Stimulated activated CD8-positive, alpha-beta memory T cell treated with anti-CD3 and anti-CD28 coated beads, Interleukin-15, amount 100 ng/mL, for 24 hours (primary cell): ENCODE measurements at places on chromosomes 13 and 19.

DNA sequence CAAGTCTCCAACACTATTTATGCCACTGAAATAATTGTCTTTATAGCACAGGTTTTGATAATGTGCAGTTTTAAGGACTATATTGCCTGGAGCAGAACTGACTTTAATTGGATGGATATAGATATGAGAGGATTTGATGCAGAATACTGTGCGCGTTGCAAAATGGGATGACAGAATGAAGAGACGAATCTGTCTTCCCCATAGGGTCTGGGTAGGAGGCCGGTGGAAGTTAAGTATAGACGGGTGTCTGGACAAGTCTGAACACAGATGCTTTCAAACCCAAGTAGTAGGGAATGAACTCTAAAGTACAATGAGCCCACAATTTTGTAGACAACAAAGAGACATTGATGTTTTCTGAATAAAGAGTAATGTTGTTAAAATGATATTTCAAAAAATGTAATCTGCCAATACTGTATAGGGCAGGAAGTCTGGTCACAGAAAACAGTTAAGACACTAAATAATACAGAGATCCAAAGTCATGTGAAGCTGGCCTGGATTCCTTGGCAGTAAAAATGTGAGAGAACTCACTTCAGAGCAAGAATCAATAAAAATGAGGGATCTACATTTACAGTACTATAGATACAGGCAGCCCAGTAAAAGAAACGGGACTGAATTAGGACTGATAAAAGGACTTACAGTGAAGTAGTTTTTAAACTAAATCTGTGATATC lies 125.5 kb downstream of the ENOX1 start:
- no peak for DNase-seq

DNA sequence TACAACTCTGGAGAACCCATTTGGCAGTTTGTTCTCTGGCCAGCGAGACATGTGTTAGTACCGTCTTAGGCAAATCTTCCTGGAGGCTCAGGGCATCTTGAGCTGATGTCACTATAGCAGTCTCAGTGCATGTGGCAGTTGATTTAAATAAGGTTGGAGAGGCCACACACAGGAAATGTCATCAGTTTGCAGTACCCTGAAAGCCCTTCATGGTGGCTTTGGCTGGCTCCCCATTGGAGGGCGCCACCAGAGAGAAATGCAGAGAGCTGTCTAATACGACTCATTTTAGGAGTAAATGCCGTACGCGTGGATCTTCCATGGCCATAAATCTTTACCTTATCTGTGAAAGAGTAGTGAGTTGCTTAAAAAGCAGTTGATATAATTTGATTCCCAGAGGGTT lies 163.1 kb downstream of the STK24 start:
- no peak for DNase-seq

GRCh38 chr19:46365561-46365960 lies 18.7 kb downstream of the PPP5C start:
- DNase-seq, result no peak

DNA sequence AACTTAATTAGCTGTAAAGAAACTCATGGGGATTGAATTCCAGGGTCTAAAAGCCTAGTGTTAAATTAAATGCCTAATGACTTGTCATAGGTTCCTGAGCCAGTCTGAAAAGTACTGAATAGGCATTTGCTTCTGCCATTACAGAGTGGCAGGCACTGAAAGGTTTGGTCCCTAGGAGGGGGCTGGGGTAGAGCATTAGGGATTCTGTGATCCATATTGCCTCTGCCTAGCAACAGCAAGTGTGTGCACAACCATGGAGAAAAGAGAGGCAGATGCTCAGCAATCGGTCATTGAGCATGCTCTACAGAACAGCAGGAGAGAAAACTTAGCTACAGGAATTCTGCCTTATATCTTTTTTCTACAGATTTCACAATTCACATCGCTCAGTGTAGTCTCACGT lies 133.5 kb downstream of the TRPC4 start:
- DNase-seq, result no peak

DNA sequence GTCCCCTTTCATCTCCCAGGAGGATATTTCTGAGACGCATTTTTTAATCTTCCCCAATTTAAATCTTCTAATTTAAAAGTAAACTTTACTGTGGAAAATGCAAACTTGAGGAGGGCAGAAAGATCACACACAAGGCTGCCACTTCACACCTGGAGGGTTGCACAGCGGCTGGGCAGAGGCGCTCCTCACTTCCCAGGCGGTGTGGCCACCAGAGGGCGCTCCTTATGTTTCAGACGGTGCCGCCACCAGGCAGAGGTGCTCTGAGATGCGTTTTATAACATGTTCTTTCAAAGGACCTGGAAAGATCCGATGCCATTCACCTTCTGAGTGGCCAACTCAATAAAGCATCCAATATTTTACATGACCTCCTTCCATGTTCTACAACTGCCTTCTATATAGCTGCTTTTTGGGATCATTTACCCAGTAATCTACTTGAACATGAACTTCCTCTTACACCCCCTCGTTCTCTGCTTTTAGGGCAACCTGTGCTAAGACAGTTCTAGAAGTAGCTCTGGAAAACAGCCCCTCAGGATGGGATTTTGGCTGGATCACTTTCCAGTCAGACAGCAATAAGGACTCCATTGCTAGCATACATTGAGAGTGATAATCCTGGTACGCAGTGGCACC lies 14.8 kb upstream of the MTUS2 start:
- peak; percentile 6 for DNase-seq

- no peak for DNase-seq
Observed at GRCh38 chr13:80359778-80360452, 19.0 kb upstream of the SPRY2 start.

- DNase-seq, result no peak
Observed at GRCh38 chr19:34499155-34499834, 17.7 kb downstream of the WTIP start.

DNA sequence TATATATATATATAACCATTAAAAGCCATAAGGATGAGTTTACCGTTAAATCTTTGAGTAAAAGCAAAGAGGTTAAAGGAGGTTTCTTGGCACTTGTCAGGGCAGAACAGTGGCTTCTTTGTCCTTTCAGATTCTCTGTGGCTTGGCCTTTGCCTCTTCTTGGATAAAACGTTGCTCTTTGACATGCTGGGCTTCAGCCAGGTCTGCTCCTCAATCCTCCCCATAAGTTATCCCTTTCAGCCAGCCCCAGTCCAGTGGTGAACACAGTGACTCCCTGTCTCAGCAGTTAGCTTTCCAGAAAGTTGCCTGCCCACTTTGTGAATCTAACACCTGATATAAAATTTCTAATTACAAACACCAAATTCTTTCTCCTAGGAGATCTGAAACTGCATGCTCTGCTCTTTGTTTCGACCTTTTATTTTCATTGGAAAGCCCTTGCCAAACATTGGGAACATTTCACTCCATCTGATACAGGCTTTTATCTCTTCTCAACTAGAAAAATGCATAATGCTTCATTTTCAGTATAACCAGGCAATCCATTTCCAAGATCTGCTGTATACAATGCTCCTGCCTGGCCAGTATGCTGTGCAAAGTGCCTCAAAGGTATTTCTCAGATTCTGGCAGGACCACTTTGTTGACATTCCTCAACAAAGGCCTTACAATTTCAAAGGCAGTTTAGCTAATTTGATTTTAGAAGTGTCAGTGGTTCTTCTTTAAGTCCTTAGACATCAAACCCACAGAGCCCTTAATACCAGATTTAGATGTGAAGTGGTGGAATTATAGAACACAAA lies 16.2 kb upstream of the MED4 start:
- no peak for DNase-seq

DNA sequence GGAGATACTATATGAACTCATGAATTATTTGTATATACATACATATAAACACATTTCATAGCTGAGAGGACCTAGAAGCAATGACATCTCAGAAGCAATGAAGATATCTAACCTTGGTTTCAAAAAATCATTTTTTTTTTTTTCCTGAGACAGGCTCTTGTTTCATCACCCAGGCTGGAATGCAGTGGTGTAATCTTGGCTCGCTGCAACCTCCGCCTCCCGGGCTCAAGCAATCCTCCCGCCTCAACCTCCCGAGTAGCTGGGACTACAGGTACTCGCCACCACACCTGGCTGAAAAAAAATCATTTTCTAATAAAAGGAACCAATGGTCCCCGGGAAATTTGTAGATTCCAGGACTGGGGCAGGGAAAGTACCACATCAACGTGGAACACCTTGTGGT lies 4.0 kb downstream of the ZNF565 start:
- no peak for DNase-seq

GRCh38 chr19:28492201-28492600 lies 720.8 kb downstream of the UQCRFS1 start:
- no peak for DNase-seq

DNA sequence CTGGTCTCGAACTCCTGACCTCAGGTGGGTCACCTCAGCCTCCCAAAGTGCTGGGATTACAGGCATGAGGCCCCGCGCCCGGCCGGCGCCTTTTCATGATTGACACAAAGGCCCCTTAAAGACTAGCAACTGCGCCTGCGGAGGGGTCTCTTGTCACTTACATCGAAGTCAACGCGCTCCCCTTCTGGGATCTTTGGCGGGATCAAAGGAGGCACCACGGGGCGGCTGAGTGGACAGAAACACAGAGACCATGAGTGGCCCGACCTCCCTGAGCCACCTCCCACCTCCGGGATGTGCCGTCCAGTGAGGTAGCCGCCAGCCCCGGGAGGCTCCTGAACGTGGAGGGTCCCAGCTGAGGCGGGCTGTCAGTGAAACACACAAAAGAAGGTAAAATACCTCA lies 7.3 kb downstream of the TNNT1 start:
- DNase-seq, result no peak

DNA sequence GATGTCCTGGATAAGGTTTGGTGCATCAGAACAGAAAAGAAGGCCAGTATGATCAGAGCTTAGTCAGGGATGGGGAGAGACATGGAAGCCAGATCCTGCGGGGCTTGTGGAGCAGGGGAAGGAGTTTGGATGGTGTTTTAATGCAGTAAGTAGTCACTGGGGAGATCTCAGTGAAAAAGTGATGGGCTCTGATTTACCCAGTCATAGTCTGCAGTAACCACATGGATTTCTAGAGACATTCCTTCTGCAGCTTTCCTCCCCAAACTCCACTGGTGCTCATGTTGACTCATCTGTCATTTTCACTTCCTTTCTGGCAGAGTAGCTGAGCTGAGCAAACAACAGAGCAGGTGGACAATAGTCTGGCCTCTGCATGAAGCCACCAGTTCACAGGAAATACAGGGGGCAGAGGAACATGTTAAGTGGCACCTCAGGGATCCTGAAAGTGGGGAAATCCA lies 144.1 kb downstream of the DPF1 start:
- DNase-seq, result no peak

- DNase-seq, result no peak
Observed at GRCh38 chr13:99908140-99908803, 63.3 kb downstream of the ZIC5 start.

DNA sequence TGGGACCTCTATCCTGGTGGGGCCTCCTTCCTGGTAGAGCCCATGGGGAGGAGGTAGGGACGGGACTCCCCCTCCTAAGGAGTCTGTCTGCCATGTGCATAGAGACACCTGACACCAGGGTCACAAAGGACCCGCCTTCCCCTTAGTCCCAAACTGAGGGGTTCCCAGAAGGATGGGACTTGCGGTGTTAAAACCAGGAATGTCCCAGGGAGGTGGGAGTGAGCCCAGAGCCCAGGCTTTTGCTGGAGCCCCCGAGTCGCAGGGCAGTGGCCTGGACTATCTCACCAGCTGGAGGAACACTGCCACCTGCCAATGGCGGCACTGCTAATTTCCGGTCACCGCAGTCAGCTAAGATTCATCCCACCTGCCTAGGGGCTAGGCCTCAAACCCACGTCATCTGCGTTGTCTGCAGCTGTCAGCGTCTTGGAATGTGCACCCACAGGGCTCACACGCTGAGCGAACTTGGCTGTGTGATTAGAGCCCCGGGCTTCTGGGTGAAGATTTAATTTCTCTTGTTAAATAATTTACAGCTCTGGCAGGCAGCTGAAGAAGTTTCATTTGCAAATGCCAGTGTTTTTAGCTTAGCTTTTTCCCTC lies 31.9 kb upstream of the ATP11A start:
- no peak for DNase-seq

DNA sequence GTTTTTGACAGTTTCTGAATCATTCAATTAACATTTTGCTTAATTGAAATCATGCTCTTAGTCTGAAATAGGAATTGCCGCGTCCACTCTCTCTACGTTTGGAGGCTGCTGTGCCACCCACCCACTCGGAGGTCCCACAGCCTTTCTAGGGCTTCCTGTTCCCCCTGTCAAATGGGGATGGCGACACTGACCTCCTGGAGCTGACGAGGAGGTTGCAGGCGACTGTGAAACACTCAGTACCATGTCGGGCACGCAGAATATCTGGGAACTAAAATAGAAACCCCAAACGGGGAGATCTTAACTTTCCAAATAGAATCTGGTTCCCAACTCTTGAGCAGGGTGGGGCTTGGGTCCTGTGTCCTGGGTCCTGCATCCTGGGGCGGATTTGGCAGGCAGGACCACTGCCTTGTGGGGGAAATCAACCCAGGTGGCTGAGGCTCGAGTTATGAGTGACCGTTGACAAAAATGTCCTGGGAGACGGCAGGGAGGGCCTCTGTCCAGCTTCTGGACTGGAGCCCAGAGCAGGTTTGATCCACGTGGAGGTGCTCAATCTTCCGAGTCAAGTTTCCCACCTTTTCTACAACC lies 124.6 kb downstream of the RAB20 start:
- no peak for DNase-seq

DNA sequence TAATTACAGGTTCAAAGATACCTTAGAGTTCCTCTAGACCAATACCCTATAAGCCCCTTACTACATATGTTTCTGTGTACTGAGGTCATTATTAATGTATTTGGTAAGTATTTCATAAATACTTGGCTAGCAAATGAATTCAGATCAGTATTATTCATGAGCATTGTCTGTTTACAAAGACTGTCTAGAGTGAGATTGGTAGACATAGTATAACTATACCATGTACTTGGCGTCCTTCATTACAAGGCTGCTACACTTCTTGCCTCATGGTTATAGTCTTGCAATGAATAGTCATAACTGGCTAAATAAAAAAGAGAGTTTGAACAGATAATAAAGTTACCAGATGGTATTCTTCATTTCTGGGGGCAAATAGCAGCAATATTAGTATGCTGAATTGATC lies 12.1 kb downstream of the SETDB2 start:
- DNase-seq, result no peak

GRCh38 chr19:1501200-1501595 lies 10.2 kb downstream of the REEP6 start:
- DNase-seq, result no peak
